ENCODE measurements at places on chromosomes 4 and X.

DNA sequence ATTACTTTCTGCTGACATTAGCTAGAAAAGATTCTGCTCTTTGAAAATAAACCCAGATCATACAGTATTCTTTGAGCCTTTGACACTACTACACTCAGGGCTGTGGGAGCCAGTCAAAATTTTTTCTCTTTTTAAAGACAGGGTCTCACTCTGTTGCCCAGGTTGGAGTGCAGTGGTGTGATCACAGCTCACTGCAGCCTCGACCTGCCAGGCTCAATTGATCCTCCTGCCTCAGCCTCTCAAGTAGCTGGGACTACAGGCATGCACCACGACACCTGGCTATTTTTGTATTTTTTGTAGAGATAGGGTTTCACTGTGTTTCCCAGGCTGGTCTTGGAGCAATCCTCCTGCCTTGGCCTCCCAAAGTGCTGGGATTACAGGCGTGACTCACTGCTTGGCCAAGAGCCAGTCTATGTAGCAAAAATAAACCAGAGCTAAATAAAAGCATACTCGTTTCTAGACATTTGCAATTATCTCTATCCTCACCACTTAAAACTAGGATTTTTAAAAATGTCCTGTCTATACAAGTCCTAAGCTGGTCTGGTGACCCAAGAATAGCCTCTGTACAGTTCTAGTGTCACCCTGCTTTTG, 43.2 kb downstream of the AKAP4 start:
- no peak for DNase-seq

DNA sequence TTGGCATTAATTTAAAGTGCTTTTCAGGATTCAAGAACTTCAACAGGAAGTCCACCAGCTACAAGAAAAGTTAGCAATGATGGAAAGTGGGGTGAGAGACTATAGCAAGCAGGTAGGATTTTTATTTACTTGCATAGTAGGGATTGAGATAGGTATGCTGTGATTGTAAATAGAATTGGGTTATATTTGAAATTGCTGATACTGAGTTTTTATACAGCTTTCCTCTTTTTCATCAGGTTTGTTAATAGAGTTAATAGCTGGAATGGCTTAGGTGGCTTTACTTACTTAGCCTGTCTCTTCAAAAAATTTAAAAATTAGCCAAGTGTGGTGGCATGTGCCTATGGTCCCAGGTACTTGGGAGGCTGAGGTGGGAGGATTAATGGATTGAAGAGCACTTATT, 10.9 kb downstream of the CEP135 start:
- DNase-seq: no peak

GRCh38 chrX:13285693-13286092, 34.2 kb downstream of the ATXN3L start:
- DNase-seq: no peak

DNA sequence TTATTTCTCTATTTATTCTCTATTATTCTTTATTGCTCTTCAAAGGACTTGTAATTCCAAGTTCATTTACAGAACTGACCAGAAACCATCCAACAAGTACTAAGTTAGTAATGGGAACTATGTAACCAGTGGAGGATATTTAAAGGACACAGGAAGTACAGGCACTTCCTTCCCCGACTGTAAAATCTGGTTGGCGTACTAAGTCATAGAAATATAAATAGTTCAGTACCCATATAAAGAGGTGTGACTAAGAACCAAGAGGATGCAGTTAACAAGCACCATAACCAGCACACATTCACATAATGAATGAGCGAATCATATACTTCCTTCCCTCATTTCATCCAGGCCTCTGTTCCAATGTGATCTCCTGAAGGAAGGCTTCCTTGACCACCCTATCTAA, 3.6 kb upstream of the EIF4E start:
- DNase-seq: no peak

DNA sequence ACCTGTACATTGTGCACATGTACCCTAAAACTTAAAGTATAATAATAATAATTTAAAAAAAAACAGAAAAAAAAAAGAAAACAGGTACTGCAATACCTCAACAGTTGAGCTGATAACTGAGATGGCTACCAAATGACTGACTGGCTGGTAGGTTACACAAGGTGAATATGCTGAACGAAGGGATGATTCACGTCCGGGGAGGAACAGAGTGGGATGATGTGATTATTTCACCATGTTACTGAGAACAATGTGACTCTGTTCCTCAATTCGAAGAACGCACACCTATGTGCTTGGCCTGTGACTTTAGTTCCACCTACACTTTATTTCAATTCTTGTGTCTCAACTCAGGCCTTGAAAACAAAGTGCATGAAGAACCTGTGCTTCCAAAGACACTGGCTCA, 111.7 kb downstream of the CXXC4 start:
- no peak for DNase-seq

GRCh38 chrX:11159149-11159548, 48.0 kb downstream of the HCCS start:
- no peak for DNase-seq

GRCh38 chr4:168860827-168861226, 149.2 kb downstream of the CBR4 start:
- no peak for DNase-seq

DNA sequence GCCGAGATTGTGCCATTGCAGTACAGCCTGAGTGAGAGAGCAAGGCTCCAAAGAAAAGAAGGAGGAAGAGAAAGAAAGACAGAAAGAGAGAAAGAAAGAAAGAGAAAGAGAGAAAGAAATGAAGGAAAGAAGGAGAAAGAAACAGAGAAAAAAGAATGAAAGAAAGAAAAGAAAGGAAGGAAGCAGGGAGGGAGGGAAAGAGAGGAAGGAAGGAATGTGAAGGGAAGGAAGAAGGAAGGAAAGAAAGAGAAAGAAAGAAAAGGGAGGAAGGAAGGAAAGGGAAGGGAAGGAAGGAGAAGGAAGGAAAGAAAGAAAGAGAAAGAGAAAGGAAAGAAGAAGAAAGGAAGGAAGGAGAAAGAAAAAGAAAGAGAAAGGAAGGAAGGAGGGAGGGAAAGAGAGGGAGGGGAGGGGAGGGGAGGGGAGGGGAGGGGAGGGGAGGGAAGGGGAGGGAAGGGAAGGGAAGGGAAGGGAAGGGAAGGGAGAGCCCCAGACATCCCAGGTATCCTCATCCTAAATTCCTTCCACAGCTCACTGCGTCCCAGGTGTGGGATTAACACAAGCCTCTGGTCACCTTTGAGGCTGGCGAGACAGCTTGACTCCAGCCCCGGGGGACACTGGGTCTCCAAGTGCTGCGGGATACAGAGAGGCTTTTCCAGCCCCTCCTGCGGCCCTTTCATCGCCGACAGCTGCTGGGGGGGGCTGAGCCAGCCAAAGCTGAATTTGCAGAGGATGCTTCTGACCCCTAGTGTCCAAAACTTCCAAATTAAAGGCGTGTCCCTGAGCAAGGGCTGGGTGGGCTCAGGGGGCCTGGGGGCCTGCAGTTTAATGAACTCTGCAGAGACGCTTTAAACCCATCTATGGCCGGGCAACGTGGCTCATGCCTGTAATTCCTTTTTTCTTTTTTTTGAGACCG, 24.2 kb upstream of the CSF2RA start:
- DNase-seq: no peak

GRCh38 chr4:124060261-124060918, 652.1 kb downstream of the ANKRD50 start:
- DNase-seq: peak; percentile 92
